AG10803 (cell line): ENCODE measurements at places on chromosomes 6 and 20.

DNA sequence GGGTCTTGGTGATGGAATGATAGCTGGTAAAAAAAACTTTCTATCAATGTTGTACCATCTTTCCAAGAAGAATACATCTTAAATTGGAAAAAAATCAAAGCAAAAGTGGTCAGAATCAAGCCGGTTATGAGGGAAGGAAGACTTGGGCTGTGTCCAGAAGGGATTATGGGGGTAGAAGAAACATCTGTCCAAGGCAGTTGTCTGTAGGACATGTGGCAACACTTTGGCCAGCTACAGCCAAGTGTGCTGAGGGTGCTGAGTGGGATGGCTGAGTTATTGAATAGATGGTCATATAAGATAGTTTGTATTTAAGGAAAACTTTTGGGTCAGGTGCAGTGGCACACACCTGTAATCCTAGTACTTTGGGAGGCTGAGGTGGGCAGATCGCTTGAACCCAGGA is 38.4 kb downstream of the INSM1 start:
- DNase-seq = no peak

DNA sequence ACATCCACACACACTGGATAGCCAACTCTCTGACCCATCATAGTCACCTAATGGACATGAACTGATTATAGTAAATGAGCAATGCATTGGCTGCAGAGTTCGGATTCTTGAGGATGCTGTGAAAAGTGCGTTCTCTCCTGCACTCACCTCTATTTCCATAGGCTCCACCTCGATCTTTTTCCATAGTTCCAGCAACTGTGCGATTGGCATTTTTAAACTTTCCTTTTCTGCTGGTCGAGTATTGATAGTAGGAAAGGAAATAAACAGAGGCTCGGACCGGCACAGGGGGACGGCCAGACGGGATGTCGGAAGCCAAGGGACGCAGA is 94.4 kb downstream of the RNASET2 start:
- no peak for DNase-seq

DNA sequence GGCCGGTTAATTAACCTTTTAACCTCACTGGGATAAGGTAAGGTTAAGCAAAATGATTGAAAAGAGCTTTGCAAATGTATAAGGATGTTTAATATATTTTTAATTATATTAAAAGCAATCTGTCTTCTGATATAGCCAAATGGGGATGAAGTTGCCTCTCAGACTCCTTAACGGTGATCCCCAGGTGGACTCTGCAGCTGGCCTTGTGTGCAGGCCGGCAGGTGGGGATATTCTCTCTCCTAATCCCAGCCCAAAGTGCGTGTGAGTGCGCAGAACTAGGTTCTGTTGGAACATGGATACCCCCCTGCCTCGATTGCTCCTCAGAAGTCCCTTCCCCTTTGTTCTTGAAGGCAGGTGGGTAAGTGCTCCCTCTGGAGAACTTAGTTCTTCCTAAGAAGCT is 100.0 kb downstream of the NDUFAF5 start:
- DNase-seq = no peak

DNA sequence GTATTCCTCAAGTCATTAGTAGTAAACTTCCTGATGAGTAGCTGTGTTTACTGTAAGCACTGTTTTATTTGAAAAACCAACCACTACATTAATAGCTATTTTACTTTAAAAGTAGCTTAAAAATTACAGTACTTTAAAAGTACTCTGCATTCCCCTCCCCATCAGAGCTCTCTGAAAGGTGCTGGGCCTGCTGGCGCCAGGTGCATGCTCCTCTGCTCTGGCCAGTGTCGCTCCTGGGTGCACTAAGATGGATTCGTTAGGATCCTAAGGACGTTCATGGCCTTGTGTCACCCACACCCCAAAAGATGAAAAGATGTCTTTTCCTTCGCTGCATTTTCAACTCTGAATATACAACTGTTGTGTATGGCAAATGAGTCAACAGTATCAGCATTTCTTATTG is 43.9 kb upstream of the KIF25 start:
- DNase-seq = no peak

GRCh38 chr6:39561536-39562266 is 163.5 kb downstream of the KIF6 start:
- peak; percentile 51 for DNase-seq
